ENCODE measurements at places on chromosomes 6 and 20.

DNA sequence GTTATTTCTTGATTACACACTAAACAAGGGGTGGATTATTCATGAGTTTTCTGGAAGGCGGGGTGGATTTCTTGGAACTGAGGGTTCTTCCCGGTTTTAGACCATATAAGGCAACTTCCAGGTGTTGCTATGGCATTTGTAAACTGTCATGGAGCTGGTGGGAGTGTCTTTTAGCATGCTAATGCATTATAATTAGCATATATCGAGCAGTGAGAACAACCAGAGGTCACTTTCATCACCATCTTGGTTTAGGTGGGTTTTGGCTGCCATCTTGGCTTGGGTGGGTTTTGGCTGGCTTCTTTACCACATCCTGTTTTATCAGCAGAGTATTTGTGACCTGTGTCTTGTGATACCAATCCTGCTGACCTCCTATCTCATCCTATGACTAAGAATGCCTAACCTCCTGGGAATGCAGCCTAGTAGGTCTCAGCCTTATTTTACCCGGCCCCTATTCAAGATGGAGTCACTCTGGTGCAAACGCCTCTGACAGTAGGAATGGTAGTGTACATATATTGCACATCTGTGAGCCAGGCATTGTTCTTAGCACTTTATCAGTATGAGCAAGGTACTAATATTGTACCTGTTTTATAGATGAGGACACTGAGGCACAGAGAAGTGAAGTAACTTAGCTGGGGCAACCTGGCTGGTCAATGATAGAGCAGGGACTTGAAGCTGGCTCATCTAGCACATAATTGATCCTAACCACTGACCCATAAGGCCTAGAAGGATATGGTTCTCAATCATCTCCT, 203.7 kb downstream of the NFATC2 start:
- no peak for DNase-seq

- no peak for DNase-seq
These were observed 7.9 kb upstream of the GMNN start for GRCh38 chr6:24766680-24767462.

DNA sequence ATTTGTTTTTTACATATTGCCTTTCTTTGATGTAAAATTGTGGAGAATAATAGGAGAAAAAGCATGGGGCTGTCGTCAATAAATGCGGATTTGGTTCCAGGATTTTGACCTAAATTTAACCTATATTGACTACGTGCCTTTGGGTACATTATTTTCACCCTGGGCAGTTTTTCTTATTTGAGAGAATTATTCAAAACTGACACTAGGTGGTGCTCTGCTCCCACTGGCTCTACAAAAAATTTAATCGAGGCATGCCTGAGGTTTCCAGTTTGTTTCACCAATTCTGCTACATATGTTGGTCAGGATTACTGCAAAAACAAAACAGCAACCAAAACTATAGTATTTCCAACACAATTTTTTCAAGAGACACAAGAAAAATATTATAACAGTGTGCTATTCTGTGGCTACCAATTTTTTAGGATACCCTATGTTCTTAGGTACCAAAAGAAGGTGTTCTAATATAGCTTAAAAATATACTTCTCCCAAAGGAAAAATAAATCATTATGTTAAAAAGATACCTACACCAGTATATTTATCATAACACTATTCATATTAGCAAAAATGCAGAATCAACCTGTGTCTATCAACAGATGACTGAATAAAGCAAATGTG, 48.6 kb upstream of the FABP7 start:
- DNase-seq: no peak

GRCh38 chr6:111759836-111760785, 113.1 kb downstream of the FYN start:
- DNase-seq: peak; percentile 41

GRCh38 chr6:7512320-7512719, 29.2 kb upstream of the DSP start:
- no peak for DNase-seq

- peak; percentile 90 for DNase-seq
These were observed 12.3 kb upstream of the TMC2 start for GRCh38 chr20:2523919-2524708.

GRCh38 chr6:8392569-8392968, 42.8 kb downstream of the SLC35B3 start:
- no peak for DNase-seq

DNA sequence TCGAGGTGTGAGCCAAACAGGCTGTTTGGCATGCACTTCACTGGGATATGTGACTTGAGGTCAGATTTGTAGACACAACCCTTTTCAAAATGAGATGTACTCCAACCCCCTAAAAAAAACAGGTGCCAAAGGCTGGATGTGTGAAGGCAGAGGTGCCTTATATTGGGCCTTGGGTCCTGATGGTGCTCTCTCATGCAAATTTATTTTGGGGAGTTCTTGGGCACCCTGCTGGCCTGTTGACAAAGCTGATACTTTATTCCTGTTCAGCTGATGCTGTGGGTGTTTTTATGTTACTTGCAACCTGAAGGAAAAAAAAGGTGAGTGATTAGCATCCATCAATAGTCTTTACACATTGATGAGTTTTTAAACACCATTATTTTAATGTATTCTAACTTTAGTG, 121.5 kb downstream of the DNAH8 start:
- no peak for DNase-seq

DNA sequence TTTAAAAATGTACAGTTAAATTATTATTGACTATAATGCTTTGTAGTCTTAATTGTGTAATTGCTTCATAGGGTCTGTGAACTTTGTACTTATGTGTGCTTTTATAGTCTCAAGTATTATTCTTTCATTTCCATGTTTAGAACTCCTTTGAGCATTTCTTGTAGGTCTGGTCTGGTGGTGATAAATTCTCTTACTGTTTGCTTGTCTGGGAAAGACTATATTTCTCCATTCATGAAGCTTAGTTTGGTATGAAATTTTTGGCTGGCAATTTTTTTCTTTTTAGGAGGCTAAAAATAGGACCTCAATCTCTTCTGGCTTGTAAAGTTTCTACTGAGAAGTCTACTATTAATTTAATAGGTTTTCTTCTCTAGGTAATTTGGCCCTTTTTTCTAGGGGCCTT, 67.4 kb downstream of the CCDC170 start:
- no peak for DNase-seq

DNA sequence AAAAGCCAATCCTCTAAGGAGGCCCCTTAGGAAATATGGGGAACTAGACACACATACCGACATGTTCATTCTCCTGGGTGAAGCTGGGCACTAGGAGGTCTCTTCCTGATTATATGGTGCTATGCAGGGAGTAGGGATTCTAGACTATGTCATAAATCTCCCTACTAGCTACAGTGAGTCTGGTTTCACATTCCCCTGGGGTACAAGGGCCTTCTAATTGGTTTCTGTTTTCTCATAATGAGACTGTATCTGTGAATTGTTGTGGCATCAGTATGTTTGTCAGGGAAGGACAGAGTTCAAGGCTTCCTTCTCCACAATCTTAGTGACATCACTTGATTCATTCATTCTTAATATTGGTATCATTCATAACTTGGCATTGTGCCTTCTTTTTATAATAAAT, 103.5 kb downstream of the TINAG start:
- no peak for DNase-seq

GRCh38 chr20:62845416-62846160, 16.0 kb downstream of the TCFL5 start:
- no peak for DNase-seq

- no peak for DNase-seq
These were observed 276.5 kb downstream of the CDKAL1 start for GRCh38 chr6:20810727-20811108.

DNA sequence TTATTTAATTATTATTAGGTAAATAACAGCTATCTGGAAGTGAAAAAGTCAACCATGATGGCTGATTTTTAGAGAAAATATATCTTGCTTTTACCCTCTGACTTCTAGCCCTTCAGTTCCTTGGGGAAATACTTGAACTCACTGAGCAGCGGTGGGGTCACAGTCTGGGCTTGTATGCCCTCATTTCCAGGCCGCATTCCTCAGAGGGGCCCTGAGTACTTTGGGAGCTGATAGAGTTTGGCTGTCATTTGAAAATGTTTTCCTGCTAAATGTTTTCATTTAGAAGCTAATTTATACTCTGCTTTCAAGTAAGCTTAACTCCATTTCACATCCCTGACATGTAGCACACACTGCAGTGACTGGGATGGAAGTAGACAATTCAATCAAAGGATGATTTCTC, 1028.5 kb downstream of the KIF16B start:
- no peak for DNase-seq

DNA sequence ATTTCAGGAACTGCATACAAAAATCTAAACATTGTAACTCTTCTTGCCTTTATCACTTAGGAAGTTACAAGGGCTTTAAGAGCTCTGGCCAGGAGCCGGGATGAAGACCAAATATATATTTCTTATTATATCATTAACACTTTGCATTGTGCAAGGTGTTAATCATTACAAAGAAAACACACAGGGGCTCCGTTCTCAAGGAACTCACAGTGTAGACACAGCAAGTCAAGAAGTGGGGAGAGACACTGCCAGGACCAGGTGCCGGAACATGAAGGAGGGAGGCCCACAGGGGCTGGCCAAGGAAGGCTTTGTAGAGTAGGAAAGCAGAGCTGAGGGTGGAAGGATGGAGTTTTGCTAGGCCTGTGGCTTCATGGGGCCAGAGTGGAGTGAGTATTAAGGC, 17.4 kb downstream of the ITPR3 start:
- DNase-seq: no peak

- DNase-seq: peak; percentile 46
These were observed 19.5 kb upstream of the FAM8A1 start for GRCh38 chr6:17580518-17581048.

GRCh38 chr6:7138046-7138531, 30.3 kb downstream of the RREB1 start:
- no peak for DNase-seq

DNA sequence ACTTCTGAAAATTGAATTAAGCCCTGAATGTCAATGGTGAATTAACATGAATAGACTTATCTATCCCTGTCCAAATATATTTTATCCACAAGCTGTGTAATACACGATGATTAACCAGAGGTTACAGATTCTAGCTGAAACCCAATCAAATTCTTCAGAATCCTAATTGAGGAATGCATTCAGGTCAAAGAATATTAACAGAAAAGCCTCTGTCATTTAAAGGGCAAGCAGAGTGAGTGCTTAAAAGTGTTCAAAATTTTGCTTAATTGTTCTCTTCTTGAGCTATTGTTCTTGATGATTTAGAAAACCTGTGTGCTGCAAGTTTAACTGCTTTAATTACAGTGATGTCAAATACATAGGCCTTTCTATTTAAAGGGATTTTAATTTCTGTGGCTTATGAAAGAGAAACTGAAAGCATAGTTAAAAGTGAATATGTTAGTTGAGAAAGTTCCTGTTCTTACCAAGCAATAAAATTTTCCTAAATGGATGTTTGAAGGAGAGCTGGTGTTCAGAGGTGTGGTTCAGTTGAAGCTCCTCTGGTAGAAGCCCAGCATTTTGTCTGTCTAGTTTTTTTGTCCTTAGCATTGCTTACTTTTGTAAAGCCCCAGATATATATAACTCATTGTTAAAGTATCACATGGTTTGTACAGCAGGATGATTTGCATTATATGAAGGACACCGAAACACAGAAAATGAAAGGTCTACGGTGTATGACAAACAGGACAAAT, 466.3 kb upstream of the PLCB4 start:
- no peak for DNase-seq

GRCh38 chr20:10662661-10663458, 10.9 kb downstream of the JAG1 start:
- DNase-seq: no peak

GRCh38 chr6:158766621-158767455, 52.3 kb downstream of the EZR start:
- no peak for DNase-seq

DNA sequence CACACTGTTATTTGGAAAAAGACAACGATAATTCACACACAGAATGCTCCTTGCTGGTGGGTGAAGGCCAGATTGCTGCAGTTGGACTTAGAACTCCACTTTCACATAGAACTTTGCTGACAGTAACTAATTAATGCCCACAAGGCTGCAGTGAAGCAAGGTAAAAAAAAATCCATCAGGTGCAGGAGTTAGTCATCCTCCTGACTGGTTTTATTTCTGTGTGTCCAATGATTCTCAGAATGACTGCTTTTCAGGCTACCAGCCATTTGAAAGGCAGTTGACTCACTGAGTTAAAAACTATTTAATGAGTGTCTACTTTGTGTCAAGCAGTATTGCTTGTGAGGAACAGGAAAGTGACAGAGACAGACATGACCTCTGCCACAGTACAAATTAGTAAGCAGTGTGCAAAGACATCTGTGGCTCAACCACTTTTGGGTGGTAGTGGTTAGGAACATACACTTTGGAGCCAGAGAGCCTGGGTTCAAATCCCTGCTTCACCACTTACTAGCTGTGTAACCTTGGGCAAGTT, 41.9 kb downstream of the ELOVL5 start:
- peak; percentile 54 for DNase-seq

GRCh38 chr6:69866770-69867638, 648 bp downstream of the COL19A1 start:
- DNase-seq: peak; percentile 55

GRCh38 chr20:43536817-43537440, 21.9 kb upstream of the SGK2 start:
- no peak for DNase-seq

GRCh38 chr6:71226151-71226550, 62.5 kb upstream of the OGFRL1 start:
- DNase-seq: no peak

GRCh38 chr6:134178161-134179044, 126.0 kb upstream of the SLC2A12 start:
- peak; percentile 84 for DNase-seq

DNA sequence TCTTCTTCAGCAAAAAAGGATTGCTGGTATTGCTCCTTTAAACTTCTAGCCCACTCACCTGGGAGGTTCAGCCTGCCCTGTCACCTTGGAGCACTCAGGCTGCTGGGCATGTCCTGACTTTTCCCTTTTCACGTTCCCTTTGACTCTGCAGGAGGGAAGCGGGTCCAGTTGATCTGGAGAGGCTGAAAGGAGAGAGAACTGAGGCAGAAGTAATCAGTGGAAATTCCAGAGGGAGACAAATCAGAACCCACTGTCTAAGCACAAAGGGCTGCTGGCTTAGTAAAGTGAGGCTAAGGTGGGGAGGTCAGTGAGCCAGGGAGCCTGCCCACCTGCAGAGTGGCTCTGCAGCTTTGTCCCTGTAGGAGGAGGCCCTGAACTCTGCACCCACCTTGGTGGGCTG, 9.7 kb upstream of the SYNDIG1 start:
- no peak for DNase-seq

Measured in stimulated activated CD4-positive, alpha-beta T cell treated with anti-CD3 and anti-CD28 coated beads, Interleukin-1b, Interleukin-23, amount 100 ng/mL, for 48 hours (primary cell).